ENCODE measurements at places on chromosomes 2 and 18. TPM values are rescaled to one million over a fixed set of nuclear protein-coding genes. Genes with fewer than 3 reads are reported as not detected.

COA5 gene
- 23.5 TPM for total RNA-seq

FEV gene
- total RNA-seq, result 6.5 TPM

FIGN gene
- 0.58 TPM for total RNA-seq

DSEL gene
- 0.72 TPM for total RNA-seq

PELI1 gene
- total RNA-seq, result 34.3 TPM

NCKAP1 gene
- total RNA-seq, result 133 TPM

GCKR gene
- 0.22 TPM for total RNA-seq

GPR55 gene
- 0.35 TPM for total RNA-seq

TMEFF2 gene
- total RNA-seq, result 0.37 TPM

TUBA3E gene
- total RNA-seq, result not detected

CABYR gene
- total RNA-seq, result 1.6 TPM

ALLC gene
- not detected for total RNA-seq

ACVR1C gene
- 5.7 TPM for total RNA-seq

RNF125 gene
- total RNA-seq, result 8.4 TPM

DHX57 gene
- total RNA-seq, result 14.7 TPM

STEAP3 gene
- total RNA-seq, result 26.6 TPM

TACR1 gene
- not detected for total RNA-seq

MBP gene
- total RNA-seq, result 65.8 TPM

IL36RN gene
- total RNA-seq, result not detected

SPHKAP gene
- total RNA-seq, result 0.10 TPM
